Epithelial cell of esophagus (primary cell): ENCODE measurements at places on chromosomes 6 and 20.

DNA sequence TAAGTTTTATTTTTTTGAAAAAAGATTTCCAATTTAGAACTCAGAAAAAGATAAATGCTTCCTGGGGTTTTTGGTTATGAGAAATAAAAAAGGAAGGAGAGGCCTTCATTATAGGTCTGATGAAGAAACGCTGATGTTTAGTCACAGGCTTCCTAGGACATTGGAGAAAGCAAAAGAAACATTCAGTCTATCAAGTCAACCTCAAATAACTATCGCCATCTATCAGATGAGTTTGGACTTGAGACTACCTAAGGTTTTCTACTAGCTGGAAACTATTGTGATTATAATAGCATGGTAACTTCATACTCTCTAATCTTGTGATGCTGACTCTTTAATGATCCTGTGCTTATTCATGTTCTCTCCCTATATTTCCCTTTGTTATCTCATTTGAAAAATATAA, 171.3 kb downstream of the TPBG start:
- peak; percentile 16 for DNase-seq

GRCh38 chr20:2917266-2917665, 44.0 kb downstream of the PTPRA start:
- DNase-seq = no peak

- no peak for DNase-seq
Observed at GRCh38 chr20:40933758-40934157, 94.9 kb upstream of the TOP1 start.

DNA sequence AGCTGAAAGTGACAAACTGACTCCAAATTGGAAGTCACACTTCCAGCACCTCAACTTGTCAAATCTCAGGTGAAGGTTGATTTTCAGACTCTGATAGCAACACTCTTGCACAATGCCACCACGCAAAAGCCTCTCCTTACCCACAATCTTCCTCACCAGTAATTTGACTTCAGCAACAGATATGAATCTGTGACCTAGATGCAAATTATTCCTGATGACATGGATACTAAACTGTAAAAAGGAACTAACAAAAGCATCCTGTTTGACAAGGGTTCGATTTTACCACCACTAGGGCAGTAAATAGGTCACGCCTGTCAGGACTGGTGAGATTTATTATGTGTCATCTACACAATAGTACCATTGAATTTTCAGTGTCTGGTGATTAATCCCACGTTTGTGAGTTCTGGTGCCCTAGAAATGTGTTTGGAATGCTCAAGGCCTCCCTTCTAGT, 134.4 kb upstream of the COL21A1 start:
- DNase-seq = peak; percentile 49

DNA sequence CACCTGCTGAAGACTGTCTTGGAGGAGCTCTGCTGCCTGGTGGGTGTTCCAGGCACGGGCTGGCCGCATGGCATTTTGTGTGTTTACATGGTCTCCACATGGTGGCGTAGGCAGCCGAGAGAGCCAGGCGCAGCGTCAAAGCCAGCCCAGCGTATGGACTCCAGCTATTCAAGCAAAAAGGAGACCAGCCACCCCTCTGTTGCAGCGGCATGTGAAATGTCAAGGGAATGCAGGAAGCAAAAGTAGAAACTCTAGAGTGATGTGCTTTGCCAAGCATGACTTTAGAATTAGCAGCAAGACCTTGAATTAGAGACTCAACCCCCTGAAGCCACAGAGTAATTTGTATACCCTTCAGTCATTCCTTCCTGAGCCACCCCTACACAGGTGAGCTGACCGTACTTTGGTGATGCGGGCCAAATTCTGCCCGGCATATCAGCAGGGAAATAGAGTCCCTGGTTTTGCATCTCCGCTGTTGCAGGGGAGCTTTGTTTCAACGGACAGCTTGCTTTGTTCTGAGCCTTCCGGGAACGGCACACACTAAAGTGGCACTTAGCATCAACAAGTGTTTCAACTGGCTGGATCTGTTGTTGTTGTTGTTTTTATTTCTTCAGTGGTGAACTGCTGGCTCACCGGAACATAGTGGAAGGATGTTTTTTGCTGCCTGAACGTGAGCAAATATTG, 48.5 kb downstream of the FNDC1 start:
- peak; percentile 34 for DNase-seq
